ENCODE measurements at places on chromosomes 1 and 21. TPM values are rescaled to one million over a fixed set of nuclear protein-coding genes. Genes with fewer than 3 reads are reported as not detected.
A peak's percentile ranks its signal among the peaks of the same experiment; 100 is the strongest.

The WNT3A gene
- total RNA-seq, result not detected

The DAB1 gene
- total RNA-seq, result 0.27 TPM

GRCh38 chr1:230087028-230087716 is 20.1 kb downstream of the GALNT2 start:
- H3K27ac ChIP-seq, result peak overlapping the region; percentile 98
- no peak for DNase-seq
- no peak overlapping the region for H3K4me3 ChIP-seq
- H3K36me3 ChIP-seq, result peaks cover 7% of the 10 kb centered on the region
- peaks cover 94% of the 10 kb centered on the region for H3K4me1 ChIP-seq
- no peaks in the 10 kb centered on the region for H3K27me3 ChIP-seq

DNA sequence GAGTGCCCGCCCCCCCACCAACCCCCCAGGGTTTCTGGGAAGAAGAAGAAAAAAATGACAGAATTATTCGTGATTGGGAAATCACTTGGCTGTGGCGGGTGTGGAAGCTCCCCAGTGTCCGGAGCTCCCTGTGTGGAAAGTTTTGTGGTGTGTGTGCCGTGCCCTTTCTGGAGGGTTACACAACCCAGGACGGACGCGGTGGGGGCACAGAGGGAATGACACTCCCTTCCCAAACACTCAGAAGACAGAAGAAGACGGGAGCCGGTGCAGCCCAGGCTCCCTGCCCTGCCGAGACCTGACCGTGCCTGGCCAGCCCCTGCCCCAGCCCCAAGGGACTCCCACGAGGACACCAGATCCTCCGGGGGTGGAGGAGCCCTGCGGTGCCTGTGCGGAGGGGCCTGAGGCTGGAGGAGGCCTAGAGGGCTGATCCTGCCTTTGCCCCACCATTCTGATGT is 33.0 kb upstream of the ADARB1 start:
- no peaks in the 10 kb centered on the region for H3K36me3 ChIP-seq
- peak overlapping the region; percentile 84 for H3K27ac ChIP-seq
- H3K4me1 ChIP-seq, result peaks cover 36% of the 10 kb centered on the region

GRCh38 chr1:245879091-245879490 is 628.0 kb downstream of the SMYD3 start:
- no peaks in the 10 kb centered on the region for H3K27me3 ChIP-seq
- no peak overlapping the region for H3K27ac ChIP-seq
- H3K4me3 ChIP-seq, result no peak overlapping the region
- H3K36me3 ChIP-seq, result peaks cover 1% of the 10 kb centered on the region

GRCh38 chr1:91570120-91570448 is 69.4 kb downstream of the CDC7 start:
- H3K36me3 ChIP-seq, result no peaks in the 10 kb centered on the region
- no peak for DNase-seq

GRCh38 chr1:89454845-89455521 is 69.6 kb upstream of the LRRC8B start:
- H3K36me3 ChIP-seq, result no peaks in the 10 kb centered on the region
- no peak overlapping the region for H3K27ac ChIP-seq
- no peaks in the 10 kb centered on the region for H3K4me1 ChIP-seq
- DNase-seq, result no peak
- peaks cover 33% of the 10 kb centered on the region for H3K27me3 ChIP-seq
